ENCODE measurements at places on chromosomes 3 and 15.

DNA sequence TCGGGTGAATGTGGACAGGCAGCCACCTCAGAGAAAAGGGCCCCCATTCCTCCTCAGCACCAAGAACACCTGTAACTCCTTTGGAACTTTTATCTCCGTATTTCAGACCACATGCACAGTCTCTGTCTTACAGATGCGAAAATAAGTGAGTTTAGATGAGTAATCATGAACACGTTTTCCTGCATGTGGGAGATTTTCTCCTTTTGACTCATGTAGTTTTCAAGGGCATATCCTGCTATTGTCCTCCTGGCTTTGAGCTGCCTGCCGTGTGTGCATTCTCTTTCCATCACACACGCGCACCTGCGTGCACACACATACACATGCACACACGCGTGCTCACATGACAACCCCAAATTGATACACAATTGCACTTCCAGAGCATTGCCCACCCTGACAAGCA is 239.2 kb downstream of the GABRG3 start:
- DNase-seq: no peak

- DNase-seq: no peak
Measured at GRCh38 chr15:65412556-65412955, 10.2 kb downstream of the IGDCC4 start.

- DNase-seq: no peak
Measured at GRCh38 chr15:82944056-82944455, 8.5 kb downstream of the HOMER2 start.

DNA sequence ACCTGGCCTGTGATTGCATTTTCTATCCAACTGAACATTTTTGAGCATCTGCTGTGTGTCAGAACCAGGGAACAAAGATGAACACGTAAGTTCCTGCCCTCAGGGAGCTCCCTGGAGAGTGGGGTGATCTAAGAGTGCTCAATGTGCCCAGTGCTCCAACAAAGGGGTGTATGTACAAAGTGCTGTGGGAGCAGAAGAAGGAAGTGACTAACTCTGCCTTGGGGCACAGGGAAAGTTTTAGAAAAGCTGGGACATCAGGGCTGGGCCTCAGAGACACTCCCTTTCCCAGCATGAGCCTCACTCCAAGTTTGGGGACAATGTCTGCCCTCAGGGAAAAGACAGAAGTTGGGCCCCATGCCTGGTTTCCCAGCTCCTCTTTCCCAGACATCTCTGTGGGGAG is 27.6 kb upstream of the BNC1 start:
- DNase-seq: no peak

GRCh38 chr3:84893211-84893610 is 65.6 kb upstream of the CADM2 start:
- DNase-seq: no peak

DNA sequence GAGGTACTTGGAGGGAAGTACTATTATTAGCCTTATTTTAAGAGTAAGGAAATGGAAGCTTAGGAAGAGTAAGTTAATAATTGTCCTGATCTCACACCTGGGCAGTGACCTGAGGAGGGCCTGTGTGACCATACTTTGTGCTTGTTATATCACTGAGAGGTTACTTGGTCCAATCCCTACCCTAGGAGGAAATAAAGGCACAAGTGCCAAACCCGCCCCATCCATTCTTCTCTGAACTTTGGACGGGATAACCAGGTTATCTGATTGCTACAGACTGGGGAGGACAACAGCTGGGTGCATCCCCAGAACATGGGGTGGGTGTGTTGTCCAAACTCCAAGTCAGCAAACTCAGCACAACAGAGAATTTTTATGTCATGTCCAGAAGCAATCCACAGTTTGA is 77.7 kb upstream of the NR2E3 start:
- DNase-seq: no peak

DNA sequence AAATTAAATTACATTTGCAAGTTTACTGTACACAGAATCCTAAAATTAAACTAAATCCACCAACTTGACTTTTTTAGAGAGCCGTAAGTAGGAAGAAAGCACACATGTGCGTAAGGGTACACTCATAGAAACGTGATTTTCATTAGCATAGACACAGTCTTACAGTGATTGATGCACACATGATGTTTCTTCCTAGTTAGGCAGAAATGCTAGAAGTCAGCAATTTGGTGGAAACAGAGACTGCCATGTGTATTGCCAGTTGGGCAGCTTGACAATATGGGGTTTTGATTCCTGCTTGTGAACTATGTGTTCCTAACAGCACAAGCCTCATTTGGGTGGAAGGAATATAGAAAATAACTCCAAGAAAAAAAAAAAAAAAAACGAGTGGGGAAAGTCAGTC is 878.5 kb downstream of the ROBO1 start:
- DNase-seq: no peak

GRCh38 chr15:80242132-80242769 is 9.8 kb downstream of the CTXND1 start:
- no peak for DNase-seq

DNA sequence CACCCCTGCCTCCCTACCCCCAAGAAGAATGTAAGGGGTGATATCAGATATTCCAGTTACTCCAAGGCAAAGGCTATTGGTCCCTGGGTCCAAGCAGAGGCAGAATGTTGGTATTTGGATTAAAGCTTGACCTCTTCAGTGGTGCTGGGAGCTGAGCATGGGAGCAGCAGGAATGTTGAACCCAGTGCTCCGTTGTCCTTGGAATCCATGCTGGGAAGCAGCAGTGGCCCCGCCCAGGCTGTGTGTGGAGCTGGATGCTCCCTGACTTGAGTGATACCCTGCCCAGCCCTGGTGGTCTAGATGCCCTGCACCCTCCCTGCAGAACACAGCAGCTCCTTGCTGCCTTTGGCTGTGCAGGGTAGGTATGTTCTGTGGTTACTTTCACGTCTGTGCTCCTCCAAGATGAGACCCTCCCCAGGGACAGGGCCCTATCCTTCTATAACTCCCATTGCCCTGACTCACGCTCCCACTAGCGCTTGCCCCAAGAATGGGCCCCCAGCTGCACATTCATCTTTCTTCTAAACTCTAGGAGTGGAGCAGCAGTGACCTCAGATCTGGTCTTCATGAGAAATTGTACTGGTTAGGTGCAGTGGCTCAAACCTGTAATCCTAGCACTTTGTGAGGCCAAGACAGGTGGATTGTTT is 35.1 kb downstream of the UMPS start:
- no peak for DNase-seq

- DNase-seq: no peak
Measured at GRCh38 chr15:67504796-67505195, 16.1 kb upstream of the C15orf61 start.

DNA sequence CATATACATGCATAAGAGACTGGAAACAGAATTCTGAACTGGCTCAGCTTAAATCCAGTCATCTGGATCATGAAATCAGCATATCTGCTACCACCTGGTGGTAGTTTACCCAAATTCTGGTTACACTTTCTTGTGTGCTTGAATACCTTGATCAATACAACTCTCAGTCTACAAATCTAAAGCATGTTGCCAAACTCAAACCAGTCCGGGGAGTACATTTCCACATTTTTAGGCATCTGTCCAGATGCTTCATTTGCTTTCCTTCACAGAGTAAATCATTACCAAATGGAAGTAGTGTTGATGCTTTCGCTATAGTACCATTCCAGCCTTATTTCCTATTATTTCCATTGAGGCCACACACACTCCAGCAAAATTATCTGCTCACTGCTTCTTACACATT is 126.4 kb downstream of the P2RY1 start:
- DNase-seq: no peak

DNA sequence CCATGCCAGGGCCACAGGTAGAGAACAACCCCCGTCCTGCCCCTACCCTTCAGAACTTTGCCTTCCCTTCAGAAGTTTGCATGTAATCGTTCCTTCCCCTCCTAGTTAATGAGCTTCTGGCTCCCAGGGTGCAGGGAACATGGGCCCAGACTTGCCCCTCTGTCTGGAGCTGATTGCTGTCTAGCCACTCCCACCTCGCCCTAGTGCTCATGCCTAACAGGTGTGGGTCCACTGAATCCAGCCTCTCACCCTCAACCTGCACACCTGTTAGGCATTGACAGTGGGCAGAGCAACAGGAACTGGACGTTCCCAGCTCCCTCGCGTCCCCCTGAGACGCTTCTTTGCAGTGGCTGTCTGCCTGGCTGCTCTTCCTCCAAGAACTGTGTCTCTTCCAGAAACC is 40.3 kb downstream of the WNT5A start:
- DNase-seq: no peak

DNA sequence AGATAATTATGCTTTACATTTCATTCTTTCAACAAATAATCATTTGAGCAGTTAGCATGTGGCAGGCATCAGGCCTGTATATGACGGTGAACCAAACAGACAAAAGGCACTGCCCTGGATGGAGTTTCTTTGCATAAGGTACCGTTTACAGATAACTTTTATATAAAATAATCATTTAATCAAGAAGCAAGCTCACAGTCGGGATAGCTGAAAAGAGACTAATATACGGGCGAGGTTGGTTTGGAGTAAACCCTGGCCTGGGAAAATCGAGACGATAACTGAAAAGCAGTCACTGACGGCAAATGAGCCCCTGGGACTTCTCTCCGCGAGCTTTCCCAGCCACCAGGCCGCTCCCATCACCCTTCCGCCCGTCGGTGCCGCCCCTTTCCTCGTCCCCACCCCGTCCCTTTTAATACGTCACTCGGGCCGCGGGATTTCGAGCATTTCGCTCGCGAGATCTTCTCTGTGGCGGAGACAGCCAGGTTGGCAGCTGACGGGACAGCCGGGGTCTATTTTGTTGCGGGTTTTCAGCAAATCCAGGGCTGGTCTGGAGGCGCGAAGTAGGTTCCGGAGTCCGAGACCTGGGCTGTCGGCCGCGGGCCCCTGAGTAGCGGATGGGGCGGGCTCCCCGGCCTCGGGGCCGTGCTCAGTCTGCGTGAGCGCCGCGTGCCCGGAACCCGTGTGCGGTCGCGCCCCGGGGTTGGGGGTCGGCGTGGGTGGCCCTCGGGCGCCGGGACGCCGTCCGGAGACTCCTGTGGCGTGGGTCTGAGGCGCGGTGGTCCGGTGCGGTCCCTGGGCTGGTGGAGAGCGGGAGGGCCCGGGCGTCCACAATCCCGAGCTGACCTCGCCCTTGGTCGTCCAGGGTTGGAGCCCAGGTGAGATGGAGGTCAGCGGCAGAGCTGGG is at the start of gene NMD3:
Gene NMD3, plus strand, starts transcription at position 462 of the 904 bp plus-strand sequence. CDS start 703 bp downstream, outside the sequence.
- DNase-seq: peak; percentile 87

GRCh38 chr3:197782230-197782629 is 8.8 kb upstream of the LRCH3 start:
- DNase-seq: no peak

DNA sequence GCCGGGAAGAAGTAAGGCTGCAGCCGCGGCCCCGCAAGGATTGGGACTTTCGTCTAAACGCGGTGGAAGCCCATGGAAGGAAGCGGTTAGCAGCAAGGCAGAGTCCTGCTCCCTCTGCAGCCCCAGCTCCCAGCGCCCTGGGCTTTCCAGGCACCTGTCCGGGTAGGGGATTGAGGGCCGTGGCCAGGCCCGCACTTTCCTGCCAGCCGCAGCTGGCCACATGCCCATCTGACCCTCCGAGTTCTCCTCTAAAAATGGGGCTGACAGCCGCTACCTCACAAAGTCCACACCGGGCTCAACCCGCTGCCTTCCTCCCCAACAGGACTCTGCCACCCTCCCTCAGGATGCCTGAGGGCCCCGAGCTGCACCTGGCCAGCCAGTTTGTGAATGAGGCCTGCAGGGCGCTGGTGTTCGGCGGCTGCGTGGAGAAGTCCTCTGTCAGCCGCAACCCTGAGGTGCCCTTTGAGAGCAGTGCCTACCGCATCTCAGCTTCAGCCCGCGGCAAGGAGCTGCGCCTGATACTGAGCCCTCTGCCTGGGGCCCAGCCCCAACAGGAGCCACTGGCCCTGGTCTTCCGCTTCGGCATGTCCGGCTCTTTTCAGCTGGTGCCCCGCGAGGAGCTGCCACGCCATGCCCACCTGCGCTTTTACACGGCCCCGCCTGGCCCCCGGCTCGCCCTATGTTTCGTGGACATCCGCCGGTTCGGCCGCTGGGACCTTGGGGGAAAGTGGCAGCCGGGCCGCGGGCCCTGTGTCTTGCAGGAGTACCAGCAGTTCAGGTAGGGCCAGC is 1.9 kb downstream of the NEIL1 start:
- no peak for DNase-seq

DNA sequence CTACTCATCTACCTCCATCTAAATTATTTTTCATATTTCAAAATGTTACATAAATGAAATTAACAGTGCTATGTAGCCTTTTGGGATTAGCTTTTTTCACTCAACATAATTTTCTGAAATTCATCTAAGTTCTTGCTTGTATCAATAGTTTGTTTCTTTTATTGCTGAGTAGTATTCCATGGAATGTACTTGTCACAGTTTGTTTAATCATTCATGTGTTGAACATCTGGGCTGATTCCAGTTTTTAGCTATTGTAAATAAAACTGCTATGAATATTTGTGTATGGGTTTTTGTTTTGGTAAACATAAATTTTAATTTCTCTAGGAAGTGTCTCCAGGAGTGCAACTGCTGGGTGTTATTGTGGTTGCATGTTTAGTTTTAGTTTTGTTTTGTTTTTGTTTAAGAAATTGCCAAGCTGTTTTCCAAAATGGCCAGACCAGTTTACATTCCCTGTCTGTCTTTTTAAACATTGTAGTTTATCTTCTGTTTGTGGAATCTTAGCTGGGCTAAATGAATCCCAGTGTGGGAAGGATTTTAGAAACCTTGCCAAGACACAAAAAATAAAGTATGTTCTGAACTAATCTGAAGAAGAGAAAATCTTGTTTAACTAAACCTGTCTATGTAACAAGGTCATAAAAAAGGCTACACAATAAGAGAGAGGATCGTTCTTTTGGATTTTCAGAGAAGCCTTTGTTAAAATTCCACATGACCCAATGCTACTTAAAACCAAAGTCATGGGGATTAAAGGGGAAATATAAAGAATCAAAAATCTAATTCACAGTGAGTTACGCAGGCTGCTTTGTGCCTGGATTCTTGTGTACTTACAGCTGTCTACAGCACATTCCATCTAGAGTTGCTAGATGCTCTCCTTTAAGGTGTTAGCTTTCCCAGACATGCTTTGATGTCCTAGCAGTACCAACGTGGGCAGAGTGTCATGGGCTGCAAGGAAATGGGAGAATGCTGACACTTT is 129.2 kb upstream of the SUCLG2 start:
- DNase-seq: no peak

GRCh38 chr15:34708422-34708821 is 46.4 kb downstream of the GJD2 start:
- DNase-seq: no peak

GRCh38 chr15:39013262-39013661 is 448.6 kb upstream of the RASGRP1 start:
- DNase-seq: no peak

DNA sequence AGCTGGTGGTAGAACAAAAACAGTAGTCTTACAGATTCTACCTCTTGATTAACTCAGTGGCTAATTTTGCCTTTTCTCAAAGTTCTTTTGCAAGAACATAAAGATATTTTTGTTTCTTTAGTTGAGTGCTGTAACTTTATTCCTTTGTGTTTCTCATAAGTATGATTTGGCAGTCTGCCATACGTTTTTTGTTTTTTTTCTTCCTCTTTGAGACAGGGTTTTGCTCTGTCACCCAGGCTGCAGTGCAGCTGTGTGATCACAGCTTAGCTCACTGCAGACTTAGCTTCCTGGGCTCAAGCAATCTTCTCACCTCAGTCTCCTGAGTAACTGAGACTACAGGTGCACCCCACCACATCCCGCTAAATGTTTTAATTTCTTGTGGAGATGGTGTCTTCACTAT is 22.4 kb downstream of the B3GNT5 start:
- DNase-seq: no peak
